ENCODE measurements at places on chromosomes 5 and 9. TPM values are rescaled to one million over a fixed set of nuclear protein-coding genes. Genes with fewer than 3 reads are reported as not detected.

GRCh38 chr9:84758817-84759216 lies 89.3 kb downstream of the NTRK2 start:
- peaks cover 2% of the 10 kb centered on the region for H3K27me3 ChIP-seq
- H3K27ac ChIP-seq = no peak overlapping the region
- H3K4me1 ChIP-seq = no peaks in the 10 kb centered on the region

DNA sequence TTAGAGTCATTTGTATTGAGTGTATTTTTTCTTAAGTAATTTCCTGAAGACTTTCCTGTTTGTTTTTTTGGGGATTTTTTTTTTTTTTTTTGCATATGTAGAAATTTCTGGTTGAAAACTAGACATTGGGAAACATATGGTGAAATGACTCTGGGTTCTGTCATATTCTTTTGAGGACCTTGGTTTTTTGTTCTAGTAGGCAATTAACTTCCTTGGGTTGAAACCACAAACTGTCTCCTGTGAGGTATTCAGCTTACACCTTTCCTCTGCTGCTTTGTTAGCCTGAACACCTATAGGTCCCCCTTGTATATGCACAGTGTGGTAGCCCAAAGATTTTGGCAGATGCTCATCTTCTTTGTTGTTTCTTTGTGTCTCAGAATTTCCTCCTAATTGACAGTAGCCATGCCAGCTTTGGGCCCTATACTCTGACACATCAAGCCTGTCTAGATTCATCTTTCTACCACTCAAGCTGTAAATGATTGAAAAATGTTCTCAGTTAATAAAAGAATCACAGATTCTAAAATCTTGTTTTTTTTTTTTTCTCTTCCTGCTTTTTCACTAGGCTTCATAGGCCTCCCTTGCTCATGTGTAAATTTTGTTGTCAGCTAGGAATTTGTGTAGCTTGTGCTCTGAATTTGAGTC lies 140.6 kb downstream of the COMMD10 start:
- H3K27ac ChIP-seq = no peak overlapping the region
- H3K36me3 ChIP-seq = no peaks in the 10 kb centered on the region
- no peaks in the 10 kb centered on the region for H3K27me3 ChIP-seq
- no peak for DNase-seq

FBXL7 gene
- not detected for total RNA-seq

KLHL3 gene
- 3.3 TPM for total RNA-seq

DNA sequence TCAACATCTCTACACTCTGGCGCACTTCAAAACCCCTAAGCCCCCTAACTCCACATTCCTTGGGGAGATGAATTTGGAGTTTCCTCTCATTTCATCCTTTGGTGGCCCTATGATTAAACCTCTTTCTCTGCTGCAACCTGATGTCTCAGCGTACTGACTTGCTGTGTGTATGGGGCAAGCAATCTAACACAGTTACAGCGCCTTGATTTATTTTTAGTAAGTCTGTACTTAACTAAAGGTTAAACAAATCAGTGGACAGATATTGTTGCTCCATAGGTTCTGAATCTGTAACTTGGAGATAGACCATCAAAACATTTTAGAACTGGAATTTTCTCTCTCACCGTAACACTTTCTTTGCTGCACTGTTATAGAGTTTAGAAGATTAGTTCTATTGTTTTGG lies 452.8 kb downstream of the IRX1 start:
- H3K27ac ChIP-seq = no peak overlapping the region
- H3K27me3 ChIP-seq = no peaks in the 10 kb centered on the region
- no peaks in the 10 kb centered on the region for H3K4me1 ChIP-seq
- no peaks in the 10 kb centered on the region for H3K36me3 ChIP-seq
- H3K4me3 ChIP-seq = no peak overlapping the region

GRCh38 chr5:96483878-96484277 lies 50.8 kb upstream of the PCSK1 start:
- H3K4me1 ChIP-seq = no peaks in the 10 kb centered on the region
- H3K4me3 ChIP-seq = no peak overlapping the region
- no peaks in the 10 kb centered on the region for H3K36me3 ChIP-seq

GRCh38 chr9:1591310-1591709 lies 423.8 kb upstream of the SMARCA2 start:
- H3K36me3 ChIP-seq = no peaks in the 10 kb centered on the region
- H3K27me3 ChIP-seq = no peaks in the 10 kb centered on the region
- no peaks in the 10 kb centered on the region for H3K4me1 ChIP-seq
- no peak overlapping the region for H3K4me3 ChIP-seq
- H3K27ac ChIP-seq = no peak overlapping the region

DNA sequence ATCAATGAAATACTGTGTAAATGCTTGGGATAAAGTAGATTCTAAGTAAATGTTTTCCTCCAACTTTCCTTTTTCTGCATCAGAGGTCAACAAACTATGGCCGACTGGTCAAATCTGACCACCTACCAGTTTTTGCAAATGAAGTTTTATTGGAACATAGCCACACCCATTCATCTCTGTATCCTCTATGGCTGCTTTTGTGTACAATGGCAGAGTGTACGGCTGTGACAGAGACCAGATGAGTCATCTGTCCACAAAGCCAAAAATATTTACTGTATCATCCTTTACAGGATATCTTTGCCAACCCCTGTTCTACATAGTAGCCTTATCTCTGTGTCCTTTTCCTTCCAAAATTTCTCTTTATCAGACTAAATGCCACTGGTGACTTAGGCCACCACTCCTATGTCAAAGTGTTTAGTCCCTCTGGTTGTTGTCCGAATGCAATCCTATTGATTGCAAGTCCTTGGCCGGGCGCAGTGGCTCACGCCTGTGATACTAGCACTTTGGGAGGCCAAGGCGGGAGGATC lies 218.4 kb upstream of the KLF4 start:
- no peak overlapping the region for H3K27ac ChIP-seq
- no peaks in the 10 kb centered on the region for H3K36me3 ChIP-seq
- no peaks in the 10 kb centered on the region for H3K4me1 ChIP-seq
- no peaks in the 10 kb centered on the region for H3K27me3 ChIP-seq
- DNase-seq = no peak
- H3K4me3 ChIP-seq = no peak overlapping the region

SPATA31C1 gene
- total RNA-seq = not detected

Data from CD8-positive, alpha-beta memory T cell (primary cell).